Renal cortical epithelial cell (primary cell): ENCODE measurements at places on chromosomes 7 and 10. TPM values are rescaled to one million over a fixed set of nuclear protein-coding genes. Genes with fewer than 3 reads are reported as not detected.

Gene ASZ1
- not detected in 2 replicates for total RNA-seq

Gene COL17A1
- total RNA-seq: 0.89 and 3.3 TPM in 2 replicates

Gene GIMAP4
- total RNA-seq: 2.1 TPM in 1 of 2 replicates, not detected in the other

Gene CAMK2B
- 0.20 and 1.6 TPM in 2 replicates for total RNA-seq

Gene SPDYE6
- total RNA-seq: not detected in 2 replicates

Gene ADAM12
- 19.4 and 26.2 TPM in 2 replicates for total RNA-seq

Gene CRYGN
- total RNA-seq: not detected in 2 replicates

Gene ADAM22
- 1.2 and 1.6 TPM in 2 replicates for total RNA-seq

Gene ADARB2
- total RNA-seq: 0.10 TPM in 1 of 2 replicates, not detected in the other

Gene EVX1
- total RNA-seq: not detected in 2 replicates

Gene HOGA1
- 72.3 and 121 TPM in 2 replicates for total RNA-seq

Gene BHLHA15
- 0.94 and 1.0 TPM in 2 replicates for total RNA-seq

Gene GOLGA7B
- total RNA-seq: 0.05 and 0.35 TPM in 2 replicates

Gene PARD3
- total RNA-seq: 154 and 189 TPM in 2 replicates

Gene TASOR2
- 68.4 and 110 TPM in 2 replicates for total RNA-seq
